ENCODE measurements at places on chromosomes 1 and 21.

DNA sequence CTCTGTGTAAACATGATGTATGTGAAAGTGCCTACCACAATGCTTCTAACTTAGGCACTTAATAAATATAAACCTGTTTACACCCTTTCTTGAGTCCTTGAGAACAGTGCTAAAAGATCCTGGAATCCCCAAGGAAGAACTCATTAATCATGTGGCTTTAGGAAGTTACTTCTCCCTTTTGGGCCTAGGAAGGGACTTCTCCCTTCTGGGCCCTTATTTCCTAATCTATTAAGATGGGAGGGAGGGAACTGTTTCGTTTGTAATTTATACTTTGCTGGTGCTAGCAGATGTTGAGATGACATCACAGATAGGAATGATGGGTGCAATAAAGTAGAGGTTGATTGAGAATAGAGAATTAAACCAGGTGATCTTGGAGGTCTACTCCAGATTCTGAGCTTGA lies 1.2 kb downstream of the BTF3L4 start:
- no peak for DNase-seq

- DNase-seq: no peak
Observed at GRCh38 chr1:57164584-57164983, 198.8 kb upstream of the C8B start.

- DNase-seq: no peak
Observed at GRCh38 chr1:29789910-29790247, 553.6 kb downstream of the PTPRU start.

- no peak for DNase-seq
Observed at GRCh38 chr1:195909061-195909460, 699.2 kb downstream of the KCNT2 start.

DNA sequence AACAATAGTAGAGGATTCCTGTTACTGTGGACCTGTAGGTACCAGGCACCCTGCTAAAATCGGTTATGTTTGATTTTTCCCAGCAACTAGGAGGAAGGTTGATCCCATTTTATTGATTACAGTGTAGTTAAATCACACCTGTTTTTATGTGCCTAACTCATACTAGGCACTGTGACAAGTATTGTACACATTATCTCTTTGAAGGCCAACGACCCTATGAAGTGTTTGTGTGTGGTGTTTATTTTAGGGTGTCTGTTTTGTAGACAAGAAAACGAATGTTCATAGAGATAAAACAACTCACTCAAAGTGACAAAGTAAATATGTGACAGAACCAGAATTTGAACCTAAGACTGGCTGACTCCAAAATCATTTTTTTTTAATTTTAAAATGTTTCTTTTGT lies 49.5 kb downstream of the FGGY start:
- no peak for DNase-seq

GRCh38 chr1:29279406-29279805 lies 43.1 kb downstream of the PTPRU start:
- no peak for DNase-seq

GRCh38 chr21:31524140-31524539 lies 135.4 kb upstream of the SOD1 start:
- no peak for DNase-seq

- no peak for DNase-seq
Observed at GRCh38 chr1:230195199-230195598, 128.2 kb downstream of the GALNT2 start.

DNA sequence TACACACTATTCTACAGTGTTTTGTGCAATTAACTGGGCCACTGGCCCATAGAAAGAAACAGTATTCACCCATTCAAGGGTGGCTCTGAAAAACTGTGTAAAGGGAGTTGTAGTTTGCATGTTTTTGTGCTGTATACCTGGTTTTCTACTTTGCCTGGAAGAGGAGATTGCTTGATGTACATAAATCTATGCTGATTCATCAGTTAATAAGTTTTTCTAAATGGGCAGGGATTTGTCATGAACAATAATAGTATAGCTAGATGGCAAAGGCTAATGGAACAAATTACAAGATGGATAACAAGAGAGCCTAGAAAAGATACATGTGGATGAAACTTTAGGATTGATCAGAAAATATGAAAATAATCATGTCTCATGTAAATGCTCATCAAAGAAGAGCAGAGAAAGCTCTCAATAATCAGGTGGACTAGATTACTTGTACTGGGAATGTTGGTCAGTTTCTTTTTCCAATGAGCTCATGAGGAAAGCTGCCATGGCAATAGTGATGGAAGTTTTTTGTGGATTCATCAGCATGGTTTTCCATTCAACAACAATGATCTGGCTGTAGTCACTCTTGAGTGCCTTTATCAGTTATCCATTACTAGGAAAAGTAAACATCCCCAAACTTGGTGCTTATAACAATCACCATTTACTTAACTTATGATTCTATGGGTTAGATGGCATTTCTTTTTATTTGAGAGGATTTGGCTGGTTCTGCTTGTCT lies 602.8 kb downstream of the BRINP3 start:
- DNase-seq: no peak

DNA sequence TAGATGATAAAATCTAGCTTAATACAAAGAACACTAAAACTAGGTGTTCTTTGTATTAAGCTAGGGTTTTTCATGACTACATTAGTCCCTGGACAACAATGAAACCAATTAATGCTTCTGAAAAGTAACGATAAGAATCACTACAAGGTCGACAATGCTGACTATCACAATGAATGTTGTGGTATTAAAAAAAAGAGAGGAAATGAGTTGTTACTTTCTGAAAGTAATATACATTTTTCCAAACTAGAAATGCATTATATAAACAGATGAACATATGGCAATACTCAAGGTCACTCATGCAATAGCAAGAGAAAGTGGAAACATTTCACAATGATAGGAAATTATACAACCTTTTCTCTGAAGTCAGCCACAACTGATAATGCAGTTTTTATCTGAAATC lies 19.0 kb downstream of the DPH5 start:
- DNase-seq: no peak

- DNase-seq: no peak
Observed at GRCh38 chr21:41365377-41366107, 3.7 kb downstream of the MX2 start.

- no peak for DNase-seq
Observed at GRCh38 chr1:164617377-164618201, 58.6 kb downstream of the PBX1 start.

DNA sequence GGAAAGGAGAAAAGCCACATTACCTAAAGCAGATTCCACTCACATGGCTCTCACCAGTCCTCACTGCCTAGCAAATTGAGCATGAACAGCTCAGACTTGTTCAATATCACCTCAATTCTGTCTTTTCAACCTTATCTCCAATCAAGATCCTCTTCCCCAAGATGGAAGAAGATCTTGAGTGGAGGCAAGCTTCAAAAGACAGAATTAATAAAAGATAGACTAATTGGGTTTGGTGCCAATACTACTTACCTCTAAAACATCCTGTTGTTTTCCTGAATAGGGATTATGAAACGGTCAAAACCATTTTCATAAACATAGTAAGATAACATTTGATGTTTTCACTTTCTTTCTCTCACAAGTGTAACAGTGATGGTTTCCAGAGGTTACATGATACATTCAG lies 349.2 kb upstream of the PLD5 start:
- DNase-seq: no peak

GRCh38 chr1:107865627-107866026 lies 99.4 kb downstream of the VAV3 start:
- no peak for DNase-seq

DNA sequence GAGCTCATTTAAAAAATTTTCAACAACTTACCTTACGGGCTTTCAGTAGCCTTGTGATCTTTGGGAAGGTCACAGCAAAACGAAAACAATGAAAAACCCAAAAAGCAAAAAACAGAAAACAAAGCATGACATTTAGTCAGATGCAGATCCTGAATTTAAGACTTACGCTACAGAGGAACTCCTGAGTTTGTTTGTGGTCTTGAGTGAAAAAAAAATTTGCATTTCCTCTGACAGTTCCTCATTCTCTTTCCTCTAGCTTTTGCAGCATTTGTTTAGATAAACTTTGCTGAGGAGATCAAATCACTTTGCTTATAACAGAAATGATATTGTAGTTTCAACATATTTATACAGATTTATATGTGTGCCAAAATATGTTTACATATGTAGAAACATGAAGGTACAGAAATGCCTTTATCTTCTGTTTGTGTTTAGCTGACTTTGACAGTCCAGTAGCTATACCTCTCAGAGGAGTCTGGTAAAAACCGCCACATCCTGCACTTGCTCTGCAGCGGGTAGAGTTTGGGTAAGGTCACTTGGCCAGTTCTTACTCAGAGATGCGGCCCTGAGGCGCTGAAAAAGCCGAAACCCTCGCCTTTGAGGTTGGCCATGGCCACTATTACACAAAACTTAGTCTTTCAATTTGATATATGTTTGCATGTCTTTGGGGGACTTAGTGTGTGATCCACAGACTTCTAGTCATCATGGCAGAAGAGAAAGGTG lies 142.5 kb downstream of the TNR start:
- DNase-seq: no peak

DNA sequence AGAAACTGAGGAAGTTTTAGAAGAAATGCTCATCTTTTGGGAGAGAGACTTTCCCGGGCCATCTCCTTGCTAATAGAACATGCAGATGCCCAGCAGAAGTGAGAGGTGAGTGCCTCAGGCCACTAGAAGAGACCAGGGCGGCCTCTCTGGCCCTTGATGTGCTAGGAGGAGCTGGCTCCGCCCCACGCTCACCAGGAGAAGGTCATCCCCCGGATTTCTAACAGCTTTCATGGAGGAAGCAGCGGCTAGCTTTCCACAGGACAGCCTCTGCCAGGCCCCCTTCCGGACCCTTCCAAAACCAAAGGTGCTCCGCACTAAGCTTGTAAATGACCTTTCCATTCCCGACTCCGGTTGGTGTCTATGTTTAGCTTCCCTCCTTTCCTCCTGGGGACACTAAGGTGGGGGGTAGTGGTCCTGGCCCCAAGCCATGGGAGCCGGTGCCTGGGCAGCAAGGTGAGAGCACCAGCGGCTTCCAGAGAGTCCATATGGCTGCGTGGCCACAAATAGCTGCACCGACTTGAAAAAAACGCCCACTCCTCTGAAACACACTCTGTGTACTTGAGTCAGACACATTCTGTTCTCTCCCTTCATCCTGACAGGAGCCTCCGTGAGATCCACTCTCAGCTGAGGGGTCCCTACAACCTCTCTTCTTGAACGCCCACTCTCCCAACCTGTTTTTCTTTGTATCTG lies 249.9 kb downstream of the TNR start:
- no peak for DNase-seq

DNA sequence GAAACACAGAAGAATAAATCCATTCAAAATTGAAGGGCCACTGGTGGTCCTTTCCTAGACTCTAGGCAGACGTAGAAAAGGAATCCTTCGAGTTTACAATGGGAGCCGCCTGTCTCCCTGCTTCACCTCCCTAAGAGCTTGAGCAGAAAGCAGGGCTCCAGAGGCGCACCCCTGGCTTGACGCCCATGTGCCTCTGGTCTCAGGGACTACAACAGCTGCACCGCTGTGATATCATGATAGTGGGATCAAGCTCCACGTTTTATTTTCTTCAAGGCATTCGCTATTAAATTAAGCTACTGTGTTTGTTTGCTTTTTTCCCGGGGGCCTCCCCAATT lies 403 bp upstream of the C1orf122 start:
- no peak for DNase-seq

- no peak for DNase-seq
Observed at GRCh38 chr1:226033582-226033981, 28.9 kb upstream of the H3-3A start.

- peak; percentile 1 for DNase-seq
Observed at GRCh38 chr1:48530727-48531351, 58.8 kb upstream of the SPATA6 start.

GRCh38 chr1:187338762-187339412 lies 510.1 kb downstream of the PLA2G4A start:
- DNase-seq: no peak

DNA sequence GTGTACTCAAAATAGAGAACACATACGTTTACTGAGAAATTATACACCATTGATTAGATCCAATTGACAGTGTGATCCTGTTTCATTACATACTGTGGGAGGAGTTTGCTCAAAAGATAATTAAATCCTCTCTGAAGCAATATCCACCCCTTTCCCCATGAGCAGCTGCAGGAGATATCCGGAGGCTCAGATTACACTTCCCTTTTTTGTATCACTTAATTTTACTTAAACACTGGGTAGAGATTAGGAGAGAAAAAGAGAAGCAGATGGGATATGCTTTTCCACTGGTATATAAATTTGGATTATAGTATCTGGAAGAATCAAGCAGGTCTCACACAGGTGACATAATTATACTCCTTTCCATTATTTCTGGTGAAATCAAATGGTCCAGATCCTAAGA lies 333.3 kb upstream of the ZRANB2 start:
- no peak for DNase-seq

- no peak for DNase-seq
Observed at GRCh38 chr1:90834354-90834885, 117.3 kb upstream of the BARHL2 start.

GRCh38 chr1:117638141-117638540 lies 32.3 kb downstream of the TENT5C start:
- DNase-seq: no peak

GRCh38 chr1:225654688-225655508 lies 2.0 kb upstream of the ENAH start:
- DNase-seq: no peak

DNA sequence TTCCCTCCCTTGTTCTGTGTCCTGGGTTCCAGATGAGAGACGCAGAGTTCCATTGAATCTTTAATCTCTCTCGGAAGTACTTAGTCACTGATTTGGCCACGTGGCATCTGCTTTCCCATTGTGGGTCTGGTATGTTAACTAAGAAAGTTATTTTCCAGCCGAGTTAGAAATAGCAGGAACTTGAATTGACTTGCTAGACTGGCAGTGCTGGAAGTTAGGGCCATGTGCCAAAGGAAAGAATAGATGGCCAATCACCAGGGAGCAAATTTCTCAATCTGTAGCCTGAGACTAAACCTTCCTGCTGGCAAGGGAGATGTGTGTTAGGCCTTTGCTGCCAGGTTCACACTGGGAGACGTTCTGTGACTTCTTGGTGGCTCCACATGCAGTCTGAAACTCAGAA lies 24.2 kb upstream of the SLFNL1 start:
- peak; percentile 67 for DNase-seq

Measured in astrocyte of the cerebellum (primary cell).